NCI-H774 (cell line): ENCODE measurements at places on chromosomes 1 and 21.
A peak's percentile ranks its signal among the peaks of the same experiment; 100 is the strongest.

DNA sequence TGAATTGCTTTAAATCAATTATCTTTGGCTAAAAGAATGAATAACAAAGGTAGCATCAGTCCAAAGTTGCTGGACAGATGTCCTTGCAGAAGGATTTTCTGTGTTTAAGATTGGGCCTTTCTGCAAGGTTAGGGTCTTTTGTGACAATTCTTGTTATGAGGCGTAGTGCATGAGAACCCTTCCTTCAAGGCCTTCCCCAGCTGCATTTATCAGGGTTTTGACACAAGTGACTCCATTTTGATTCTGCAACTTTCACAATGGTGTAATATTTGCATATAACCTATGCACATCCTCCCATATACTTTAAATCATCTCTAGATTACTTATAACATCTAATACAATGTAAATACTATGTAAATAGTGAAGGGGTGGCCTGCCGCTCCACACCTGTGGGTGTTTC is 1.1 kb upstream of the SETD4 start:
- DNase-seq: no peak

DNA sequence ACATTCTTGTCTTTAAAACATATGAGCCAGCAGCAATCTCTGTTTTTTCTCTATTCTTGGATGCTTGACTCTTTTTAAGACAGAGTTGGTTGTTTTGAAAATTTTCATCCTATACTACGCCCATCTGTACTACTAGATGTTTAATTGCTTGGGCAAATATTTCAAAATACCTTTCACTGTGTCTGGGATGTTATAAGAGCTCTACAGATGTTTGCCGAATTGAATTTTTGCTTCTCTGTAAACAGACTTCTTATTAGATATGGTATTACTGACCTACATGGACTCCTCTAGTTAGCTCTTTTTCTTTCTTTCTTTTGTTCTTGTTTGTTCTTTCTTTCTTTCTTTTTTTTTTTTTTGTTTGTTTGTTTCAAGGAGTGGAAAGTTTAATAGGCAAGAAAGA is 345.1 kb downstream of the ST6GALNAC3 start:
- no peak for DNase-seq

DNA sequence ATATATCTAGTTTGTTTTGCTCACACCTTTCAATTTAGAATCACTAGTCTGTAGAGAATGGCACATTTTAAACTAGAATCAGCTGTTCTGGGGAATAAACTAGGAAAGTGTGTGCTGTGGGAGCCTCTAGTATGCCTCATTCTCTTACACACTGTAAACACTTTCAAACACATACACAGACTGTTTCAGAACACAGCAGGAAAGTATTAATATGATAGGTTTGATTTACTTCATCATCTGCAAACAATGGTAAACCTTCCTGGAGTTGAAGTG is 67.1 kb upstream of the ABCG1 start:
- DNase-seq: no peak

- DNase-seq: no peak
These were observed 13.2 kb downstream of the SEMA6C start for GRCh38 chr1:151133018-151133806.

GRCh38 chr21:20789729-20790500 is 208.3 kb upstream of the NCAM2 start:
- DNase-seq: no peak

DNA sequence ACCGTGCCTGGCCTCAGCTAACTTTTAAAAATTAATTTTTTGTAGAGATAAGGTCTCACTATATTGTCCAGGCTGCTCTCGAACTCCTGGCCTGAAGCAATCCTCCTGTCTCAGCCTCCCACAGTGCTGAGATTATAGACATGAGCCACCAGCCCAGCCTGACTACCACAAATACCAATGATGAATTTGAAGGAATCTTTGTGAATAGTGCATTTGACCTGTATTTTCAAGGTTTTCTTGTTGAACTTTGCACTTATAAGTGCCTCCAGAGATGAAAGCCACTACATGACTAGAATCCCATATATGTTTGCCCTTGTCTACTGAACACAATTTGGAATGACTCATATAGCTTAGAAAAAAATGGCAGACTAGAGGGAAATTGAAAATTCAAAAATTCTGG is 297.3 kb downstream of the NFIA start:
- no peak for DNase-seq

GRCh38 chr1:28144203-28145135 is 32.0 kb downstream of the PTAFR start:
- no peak for DNase-seq

- DNase-seq: no peak
These were observed 8.6 kb upstream of the MOV10 start for GRCh38 chr1:112665857-112666256.

DNA sequence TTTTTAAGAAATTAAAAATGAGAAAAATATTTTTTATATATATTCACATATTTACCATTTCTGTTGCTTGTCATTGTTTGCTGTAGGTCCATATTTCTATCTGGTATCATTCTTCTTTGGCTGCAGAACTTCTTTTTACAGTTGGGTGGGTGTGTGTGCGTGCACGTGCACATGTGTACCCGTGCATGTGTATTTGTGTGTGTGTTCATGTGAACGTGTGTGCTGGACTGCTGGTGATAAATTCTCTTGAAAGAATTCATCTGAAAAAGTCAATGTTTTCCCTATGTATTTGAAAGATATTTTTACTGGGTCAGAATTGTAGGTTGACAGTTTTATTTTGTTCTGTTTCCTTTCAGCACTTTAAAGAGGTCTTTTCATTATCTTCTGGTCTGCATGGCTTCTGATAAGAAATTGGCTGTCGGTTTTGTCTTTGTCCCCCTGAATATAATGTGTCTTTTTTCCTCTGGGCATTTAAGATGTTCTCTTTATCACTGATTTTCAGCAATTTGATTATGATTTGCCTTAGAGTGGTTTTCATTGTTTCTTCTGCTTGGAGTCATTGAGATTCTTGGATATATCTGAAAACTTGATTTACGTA is 34.5 kb upstream of the DPH5 start:
- DNase-seq: no peak

GRCh38 chr21:19850157-19850556 is 1148.1 kb upstream of the NCAM2 start:
- no peak for DNase-seq

GRCh38 chr1:171984850-171985485 is 143.7 kb downstream of the DNM3 start:
- peak; percentile 38 for DNase-seq

DNA sequence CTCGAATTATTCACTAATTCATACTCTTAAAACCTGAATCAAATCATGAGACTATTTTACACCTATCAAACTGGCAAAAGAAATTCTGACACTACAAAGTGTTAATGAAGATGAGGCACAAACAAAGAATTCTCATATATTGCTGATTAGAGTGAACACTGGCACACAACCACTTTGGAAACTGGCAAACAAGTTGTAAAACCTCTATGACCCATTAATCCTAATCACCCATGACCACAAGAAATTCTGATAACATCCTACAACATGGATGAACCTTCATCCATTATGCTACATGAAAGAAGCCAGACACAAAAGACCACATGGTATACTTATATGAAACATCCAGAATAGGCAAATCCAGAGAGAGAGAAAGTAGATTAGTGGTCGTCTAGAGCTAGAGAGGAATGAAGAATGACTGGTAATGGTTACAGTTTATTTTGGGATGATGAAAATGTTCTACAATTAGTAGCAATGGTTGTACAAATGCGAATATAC is 8.5 kb downstream of the GPBP1L1 start:
- no peak for DNase-seq

DNA sequence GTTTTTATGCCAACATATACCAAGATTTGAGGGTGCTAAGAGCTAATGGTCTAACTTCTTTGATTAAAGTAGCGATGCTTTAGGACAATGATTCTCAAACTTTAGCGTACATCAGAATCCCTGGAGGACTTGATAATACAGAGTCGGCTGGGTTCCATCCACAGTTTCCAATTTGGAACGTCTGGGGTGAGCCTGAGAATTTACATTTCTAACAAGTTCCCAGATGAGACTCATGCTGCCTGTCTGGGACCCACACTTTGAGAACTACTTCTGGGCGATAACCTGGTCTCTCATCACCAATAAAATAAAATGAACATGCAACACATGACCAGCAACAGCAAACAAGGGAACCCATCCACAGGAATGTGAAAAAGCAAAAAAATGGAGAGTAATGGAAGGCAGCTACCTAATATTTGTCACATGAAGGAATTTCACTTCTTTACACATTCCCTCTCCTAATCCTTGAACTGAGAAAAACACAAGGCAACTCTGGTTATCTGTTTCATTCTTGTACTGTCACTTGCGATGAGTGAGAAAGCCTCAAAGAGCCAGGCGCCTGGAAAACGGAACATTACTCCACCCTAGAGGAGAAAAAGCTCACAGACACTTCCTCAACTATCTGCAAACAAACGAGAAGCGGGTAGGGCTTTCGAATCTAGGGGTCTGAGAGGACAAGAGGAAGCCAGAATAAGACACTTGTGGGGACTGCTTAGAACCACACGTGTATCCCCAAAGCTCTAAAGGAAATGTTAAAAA is 14.0 kb downstream of the HSF2BP start:
- no peak for DNase-seq

- DNase-seq: peak; percentile 26
These were observed 43.5 kb downstream of the PRKAA2 start for GRCh38 chr1:56688522-56689026.

DNA sequence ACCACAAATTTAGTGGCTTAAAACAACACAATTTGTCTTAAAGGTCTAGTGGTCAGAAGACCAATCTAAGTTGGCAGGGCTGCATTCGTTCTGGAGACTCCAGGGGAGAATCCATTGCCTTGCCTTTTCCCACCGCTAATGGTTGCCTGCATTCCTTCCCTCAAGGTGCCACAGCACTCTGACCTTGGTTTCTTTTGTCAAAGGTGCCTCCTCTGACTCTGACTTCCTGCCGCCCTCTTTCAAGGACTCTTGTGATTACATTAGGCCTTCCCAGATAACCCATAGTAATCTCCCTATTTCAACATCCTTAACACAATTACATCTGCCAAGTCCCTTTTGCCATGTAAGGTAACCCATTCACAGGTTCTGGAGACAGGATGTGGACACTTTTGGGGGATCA is 145.3 kb downstream of the S1PR1 start:
- DNase-seq: no peak

DNA sequence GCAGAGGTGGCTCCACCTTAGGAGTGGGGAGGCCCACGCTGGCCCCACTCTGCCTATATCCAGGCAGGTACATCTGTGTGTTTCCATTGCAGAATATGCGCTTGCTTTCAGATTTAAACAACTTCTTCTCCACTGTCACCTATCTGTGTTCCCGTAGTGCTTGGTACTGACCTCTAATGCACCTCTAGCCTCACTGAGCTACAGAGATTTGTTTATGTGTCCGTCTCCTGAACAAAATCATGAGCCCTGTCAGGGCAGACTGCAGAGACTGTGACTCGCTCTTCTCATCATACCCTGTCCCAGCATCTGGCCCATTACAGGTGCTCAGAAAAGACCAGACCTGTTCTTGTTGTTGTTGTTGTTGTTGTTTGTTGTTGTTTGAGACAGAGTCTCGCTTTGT is 14.5 kb upstream of the LRRC38 start:
- no peak for DNase-seq

DNA sequence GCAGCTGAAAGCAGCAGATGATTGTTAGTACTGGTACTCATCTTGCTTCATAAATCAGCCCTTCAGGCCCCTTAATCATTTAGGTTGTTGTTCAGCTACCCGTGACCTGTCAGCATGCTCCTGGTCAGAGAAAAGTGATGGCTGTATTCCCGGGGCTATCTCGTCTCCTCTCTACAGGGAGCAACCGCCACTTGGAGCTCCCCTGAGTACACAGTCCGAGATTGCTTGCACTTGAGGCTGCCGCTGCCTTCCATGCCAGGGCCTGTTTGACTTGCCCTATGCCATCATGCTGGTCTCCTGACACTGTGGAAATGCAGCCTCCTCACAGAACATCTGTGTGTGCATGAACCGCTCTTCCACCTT is 97.5 kb downstream of the SPATA46 start:
- DNase-seq: no peak

DNA sequence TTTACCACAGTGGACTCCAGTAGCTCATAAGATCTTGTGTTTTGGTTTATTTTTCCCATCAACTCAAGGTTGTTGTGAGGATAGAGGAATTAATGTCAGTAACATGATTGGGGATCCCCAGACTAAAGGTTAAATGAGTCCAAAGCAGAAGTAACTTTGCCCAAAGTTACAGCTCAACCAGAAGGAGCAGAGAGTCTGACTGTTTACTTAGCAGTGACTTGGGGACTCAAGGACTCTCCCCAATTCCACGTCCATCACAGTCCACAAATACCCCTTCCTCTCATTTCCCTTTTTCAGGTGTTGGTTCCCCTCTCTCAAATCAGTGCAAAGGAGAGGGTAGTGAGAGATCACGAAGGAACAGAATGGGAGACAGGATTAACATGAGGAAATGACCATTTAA is 4.0 kb upstream of the ETV3 start:
- DNase-seq: no peak

- no peak for DNase-seq
These were observed 1.7 kb upstream of the GADD45A start for GRCh38 chr1:67683316-67683715.

DNA sequence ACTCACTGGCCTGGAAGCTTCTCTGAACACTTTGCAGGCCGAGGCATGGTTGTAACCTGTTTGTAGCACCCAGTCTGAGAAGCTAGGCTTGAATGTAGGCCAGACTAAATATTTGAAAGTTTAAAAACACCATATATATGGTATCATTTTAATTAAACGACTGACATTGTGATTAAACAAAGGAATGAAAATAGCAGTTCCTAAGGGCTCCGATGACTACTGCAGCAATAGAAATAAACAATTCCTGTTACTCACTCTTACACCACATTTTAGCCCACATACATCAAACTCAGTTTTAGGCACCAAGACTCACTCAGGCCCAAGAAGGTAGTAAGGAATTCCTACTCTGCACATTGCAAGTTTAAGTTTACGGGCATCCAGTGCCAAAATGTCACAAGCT is 281.2 kb downstream of the AKT3 start:
- DNase-seq: no peak
